Stimulated activated CD8-positive, alpha-beta memory T cell treated with anti-CD3 and anti-CD28 coated beads, Interleukin-2, amount 100 ng/mL, for 1 hour (primary cell): ENCODE measurements at places on chromosomes 12 and 14.
A peak's percentile ranks its signal among the peaks of the same experiment; 100 is the strongest.

DNA sequence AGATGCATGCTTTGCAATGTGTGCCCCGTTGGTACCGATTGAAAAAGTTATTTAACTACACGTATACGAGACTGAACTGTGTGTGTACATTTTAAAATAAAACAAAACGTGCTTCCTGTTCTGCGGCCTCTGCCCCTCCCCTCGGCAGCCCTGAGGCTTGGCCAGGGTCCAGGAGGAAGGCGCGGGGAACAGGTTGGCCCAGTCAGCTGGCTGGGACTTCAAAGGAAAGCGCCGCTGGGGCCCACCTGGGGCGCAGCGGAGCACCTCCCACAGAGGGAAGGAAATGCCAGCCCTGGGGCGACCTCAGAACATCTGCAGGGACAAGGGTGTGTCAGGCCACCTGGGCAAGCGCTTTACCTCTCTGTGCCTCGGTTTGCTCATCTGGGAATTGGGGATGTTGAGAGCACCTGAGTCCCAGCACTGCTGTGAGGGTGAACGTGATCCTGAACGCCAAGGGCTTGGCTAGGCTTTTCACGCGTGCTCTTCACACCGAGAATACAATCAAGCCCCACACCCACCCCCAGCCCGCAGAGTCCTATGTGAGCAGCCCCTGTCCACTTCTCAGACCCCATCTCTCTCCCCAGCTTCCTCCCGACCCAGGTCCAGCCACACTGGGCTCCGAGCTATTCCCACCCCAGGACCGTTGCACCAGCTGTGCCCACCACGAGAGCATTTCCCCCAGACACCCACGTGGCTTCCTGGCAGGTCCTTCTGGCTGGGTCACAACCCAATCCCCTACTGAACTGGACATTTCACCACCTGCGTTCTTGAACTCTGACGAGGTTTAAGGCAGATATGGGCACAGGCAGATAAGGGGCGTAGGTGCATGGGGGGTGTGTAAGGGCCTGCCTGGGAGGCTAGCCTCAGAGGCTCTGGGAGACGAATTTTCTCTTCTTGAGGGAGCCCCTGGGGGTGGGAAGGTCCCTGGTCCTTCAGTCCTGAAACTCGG, 41.9 kb upstream of the NCOR2 start:
- peak; percentile 55 for DNase-seq

GRCh38 chr12:119665164-119665929, 2.6 kb upstream of the PRKAB1 start:
- no peak for DNase-seq

DNA sequence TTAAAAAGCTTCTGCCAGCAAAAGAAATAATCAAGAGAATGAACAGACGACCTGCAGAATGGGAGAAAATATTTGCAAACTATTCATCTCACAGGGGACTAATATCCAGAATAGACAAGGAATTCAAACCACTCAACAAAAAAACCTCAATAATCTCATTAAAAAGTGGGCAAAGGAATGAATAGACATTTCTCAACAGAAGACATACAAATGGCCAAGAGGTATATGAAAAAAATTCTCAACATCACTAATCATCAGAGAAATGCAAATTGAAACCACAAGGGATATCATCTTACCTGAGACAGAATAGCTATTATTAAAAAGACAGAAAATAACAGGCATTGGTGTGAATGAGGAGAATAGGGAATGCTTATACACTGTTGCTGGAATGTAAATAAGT, 270.0 kb downstream of the DACT1 start:
- DNase-seq = no peak

DNA sequence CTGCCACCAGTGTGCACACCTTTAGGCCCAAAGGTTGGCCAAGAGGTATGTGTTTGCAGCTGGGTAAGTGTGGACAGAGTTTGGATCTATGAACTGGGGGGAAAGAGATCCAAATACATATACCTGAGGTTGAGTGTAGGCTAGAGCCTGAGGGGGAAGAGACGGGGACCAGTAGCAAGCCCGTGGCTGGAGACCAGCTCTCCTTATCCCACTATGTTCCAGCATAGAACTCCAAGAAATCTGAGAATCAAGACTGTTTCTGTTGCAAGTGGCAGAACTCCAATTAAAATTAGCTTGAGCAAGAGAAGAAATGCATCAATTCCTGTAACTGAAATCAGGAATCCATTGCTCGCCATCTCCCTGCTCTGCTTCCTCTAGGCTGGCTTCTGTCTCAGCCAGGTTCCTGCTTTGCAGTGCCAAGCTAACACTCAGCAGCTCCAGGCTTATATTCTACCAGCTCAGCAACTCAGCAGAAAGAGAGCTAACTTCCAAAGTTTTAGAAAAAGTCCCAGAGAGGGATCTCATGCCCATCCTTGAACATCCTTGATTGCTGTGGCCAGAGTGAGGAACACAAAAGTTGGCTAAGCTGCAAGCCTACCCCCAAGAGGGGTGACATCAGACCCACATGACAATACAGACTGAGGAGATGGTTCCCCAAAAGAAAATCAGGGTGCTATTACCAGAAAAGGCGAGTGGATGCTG, 1.5 kb upstream of the PCK2 start:
- no peak for DNase-seq

GRCh38 chr12:121287267-121287954, 9.1 kb downstream of the CAMKK2 start:
- DNase-seq = no peak

GRCh38 chr12:94099632-94100031, 48.7 kb upstream of the PLXNC1 start:
- DNase-seq = no peak

DNA sequence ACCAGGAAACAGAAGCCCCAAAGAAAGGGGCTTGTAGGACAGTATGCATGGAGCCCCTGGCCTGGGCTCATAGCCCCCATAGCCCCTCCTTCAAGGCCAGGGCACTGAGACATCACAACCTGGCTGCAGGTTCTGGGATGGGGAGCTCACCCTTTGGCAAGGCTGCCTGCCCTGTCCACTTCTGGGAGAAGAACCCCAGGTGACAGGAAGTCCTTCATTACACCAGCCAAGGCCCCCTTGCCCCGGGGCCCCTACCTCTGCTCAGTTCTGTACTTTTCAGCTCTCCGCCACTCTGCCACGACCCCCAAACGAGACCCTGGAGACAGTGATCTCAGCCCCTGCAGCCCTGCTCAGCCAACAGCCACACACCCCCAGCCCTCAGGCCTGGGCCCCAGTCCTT, 223.2 kb upstream of the RTL1 start:
- no peak for DNase-seq

- no peak for DNase-seq
Measured at GRCh38 chr12:22691319-22691718, 66.3 kb downstream of the ETNK1 start.

DNA sequence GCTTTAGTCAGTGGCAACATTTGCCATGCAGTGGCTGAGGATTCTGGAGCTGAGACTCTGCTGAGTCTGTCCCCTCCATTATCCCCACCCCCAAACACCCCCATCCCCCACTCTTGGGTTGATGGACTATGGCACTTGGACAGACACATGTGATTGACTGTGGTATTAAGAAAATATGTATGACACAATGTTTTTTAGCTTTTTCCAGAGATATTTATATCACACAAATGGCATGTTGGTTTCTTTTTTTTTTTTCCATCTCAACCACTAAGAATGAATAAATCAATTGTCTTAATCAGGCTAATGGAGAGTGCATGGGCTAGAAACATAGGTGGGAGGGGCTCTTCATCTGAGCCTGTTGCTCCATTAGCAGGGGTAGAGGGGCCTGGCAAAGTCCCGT, 30.7 kb upstream of the MAP1LC3B2 start:
- DNase-seq = no peak

- no peak for DNase-seq
Measured at GRCh38 chr14:51616724-51617409, 34.8 kb upstream of the FRMD6 start.

DNA sequence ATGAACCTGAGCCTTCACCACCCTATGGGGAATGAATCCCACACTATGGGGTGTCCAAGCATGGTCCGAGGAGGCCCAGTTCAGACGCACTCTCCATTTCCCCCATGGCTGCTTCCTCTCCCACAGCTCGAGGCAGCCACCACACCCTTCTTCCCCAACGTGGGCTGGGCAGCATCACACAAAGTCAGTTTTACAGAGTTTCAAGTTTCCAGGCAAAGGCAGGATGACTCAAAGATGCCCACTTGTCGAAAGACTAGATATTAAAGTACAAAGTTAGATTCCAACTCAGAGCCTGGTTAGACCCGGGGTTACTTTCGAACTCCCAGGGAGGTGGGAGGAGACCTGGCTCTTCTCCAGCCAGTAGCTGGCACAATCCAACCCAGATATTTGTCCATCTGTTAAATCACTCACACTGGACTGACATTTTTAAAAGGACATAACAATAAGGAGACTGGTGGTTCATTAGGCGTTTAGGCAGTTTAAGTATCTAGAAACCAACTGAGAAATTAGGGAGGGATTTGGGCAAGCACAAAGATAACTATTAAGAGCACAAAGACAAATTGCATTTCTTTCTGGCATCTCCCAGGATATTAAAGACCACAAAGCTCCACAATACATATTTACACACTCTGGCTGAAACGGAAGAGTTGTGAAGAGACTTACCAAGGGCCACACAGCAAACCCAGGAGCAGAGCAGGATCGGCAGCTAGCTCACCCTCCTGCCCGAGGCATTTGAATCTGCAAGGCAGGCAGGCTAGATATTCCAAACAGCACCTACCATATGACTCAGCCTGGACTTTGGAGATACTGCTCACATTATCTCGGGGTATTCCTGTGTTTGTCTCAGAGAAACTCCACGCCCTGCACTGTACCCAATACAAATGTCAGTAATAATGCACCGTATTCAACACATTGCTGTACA, 34.8 kb downstream of the TMCC3 start:
- DNase-seq = no peak

- no peak for DNase-seq
Measured at GRCh38 chr14:68654471-68654941, 138.4 kb downstream of the ZFP36L1 start.

DNA sequence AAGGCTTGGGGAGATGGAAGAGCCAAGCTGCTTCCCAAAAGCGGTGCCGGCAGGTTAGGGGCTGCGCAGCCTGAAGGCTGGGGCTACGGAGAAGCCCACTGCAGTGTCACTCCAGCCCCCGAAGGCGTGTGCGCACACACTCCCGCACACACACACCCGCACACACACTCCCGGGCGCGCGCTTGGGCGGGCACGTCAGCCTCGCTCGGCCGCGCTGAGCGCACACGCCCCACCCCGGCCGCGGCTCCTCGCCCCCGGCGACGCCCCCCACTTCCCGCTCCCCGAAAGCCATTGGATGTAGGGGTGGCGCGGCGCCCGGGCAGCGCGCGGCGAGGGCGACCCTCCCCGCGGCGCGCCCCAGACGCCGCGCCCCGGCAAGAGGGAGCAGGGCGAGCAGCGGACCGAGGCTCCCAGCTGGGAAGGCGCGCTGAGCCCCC, at the start of gene KCNK10:
KCNK10 (minus strand) TSS at position 184 of the 437 bp plus-strand sequence. CDS start 471 bp downstream, outside the sequence.
- DNase-seq = no peak

DNA sequence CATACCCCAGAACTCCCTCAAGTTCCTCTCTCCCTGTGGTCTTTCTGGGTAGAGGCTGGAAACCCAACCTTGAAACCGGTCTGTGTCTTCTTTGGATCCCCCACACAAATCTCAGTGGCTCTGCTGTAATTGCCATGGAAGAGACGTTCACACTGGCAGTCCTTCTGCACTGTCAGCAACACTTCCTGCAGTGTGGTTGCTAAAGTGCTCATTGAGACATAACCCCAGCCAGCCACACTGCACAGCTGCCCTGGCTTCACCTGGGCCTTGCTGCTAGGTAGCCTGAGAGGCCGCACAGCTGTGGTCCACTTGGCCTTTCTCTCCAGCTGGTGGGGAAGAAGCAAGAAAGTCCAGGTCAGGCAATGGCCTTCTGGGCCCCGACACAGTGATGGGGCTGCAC, 2.4 kb downstream of the GZMH start:
- no peak for DNase-seq

GRCh38 chr14:23939607-23940326, 13.8 kb upstream of the DHRS4 start:
- DNase-seq = no peak

GRCh38 chr14:24338843-24339242, 948 bp downstream of the RIPK3 start:
- no peak for DNase-seq

- no peak for DNase-seq
Measured at GRCh38 chr12:32917094-32917611, 20.6 kb upstream of the PKP2 start.

- DNase-seq = no peak
Measured at GRCh38 chr12:98421316-98421715, 94.1 kb upstream of the TMPO start.
